ENCODE measurements at places on chromosomes 3 and 15. TPM values are rescaled to one million over a fixed set of nuclear protein-coding genes. Genes with fewer than 3 reads are reported as not detected.

- DNase-seq, result no peak
These were observed 228.7 kb upstream of the CGNL1 start for GRCh38 chr15:57147621-57148020.

DNA sequence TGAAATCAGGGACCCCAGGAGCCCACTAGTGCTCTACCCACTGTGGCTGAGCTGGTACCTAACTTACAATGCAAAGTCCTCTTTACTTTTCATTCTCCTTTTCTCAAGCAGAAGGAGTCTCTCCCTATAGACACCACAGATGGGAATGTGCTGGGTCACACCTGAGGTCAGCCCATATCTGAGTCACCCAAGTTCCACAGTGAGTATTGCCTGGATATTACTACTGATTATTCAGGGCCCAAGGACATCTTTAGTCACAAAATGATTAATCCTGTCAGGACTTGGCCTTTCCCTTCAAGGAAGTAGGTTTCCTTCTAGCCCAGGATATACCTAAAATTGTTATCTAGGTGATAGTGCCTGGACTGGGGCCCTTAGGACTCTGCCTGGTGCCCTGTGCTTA, 1305.2 kb downstream of the SI start:
- peak; percentile 54 for DNase-seq

DNA sequence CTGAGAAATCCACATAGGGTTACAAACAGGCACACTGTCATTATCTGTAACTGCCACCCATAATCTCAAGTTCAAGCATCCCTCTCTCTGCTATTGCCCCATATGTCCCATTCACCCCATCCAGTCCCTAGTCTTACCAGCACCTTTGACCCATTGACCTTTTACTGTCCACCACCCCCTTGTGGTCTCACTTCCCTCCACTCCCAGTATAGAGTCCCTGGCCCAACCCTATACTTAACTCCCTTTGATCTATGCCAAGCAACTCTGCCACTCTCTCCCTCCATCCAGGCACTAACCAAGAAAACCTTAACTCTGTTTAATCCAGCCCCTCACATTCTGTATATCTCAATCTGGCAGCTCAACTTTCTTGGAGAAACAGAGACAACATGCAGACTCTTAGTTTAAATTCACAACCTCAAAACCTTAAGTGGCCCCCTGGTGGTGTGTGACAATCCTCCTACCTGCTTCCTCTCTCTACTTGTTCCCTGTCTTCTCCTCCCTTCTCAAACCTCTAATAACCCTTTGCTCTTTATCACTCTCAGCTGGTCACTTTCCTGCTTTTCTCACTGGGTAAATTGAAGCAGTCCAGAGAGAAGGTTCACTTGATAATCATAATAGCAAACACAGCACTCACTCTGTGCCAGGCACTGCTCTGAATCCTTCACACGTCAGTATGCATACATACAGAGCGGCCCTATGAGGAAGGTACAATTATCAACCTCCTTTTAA, 162.7 kb downstream of the STT3B start:
- no peak for DNase-seq

DNA sequence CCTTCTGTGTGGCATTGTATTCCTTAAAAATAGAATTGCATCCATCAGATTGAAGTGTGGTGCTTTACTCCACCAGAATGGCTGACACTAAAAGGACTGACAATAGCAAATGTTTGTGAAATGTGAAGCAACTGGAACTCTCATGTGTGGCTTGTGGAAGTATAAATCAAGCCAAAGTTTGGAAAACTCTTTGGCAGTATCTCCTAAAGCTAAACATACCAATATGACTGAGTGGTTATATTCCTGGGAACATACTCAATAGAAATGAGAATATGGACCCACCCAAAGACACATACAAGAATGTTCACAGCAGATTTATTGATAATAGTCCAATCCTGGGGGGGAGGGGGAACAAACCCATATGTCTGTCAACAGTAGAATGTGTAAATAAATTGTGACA, 87.1 kb downstream of the RARB start:
- DNase-seq, result no peak

Gene ADAMTSL3
- total RNA-seq, result not detected

Gene SAMD7
- total RNA-seq, result not detected

Gene ULK4
- total RNA-seq, result 9.1 TPM
